ENCODE measurements at places on chromosomes 4 and X. TPM values are rescaled to one million over a fixed set of nuclear protein-coding genes. Genes with fewer than 3 reads are reported as not detected.

The PAGE2B gene
- total RNA-seq = 0.49 TPM

The FAM47E gene
- 2.1 TPM for total RNA-seq

The ADH1B gene
- total RNA-seq = 175 TPM

The IL2 gene
- total RNA-seq = not detected

Data from skin of body (tissue), 3 donors.